ENCODE measurements at places on chromosomes 7 and 10.

DNA sequence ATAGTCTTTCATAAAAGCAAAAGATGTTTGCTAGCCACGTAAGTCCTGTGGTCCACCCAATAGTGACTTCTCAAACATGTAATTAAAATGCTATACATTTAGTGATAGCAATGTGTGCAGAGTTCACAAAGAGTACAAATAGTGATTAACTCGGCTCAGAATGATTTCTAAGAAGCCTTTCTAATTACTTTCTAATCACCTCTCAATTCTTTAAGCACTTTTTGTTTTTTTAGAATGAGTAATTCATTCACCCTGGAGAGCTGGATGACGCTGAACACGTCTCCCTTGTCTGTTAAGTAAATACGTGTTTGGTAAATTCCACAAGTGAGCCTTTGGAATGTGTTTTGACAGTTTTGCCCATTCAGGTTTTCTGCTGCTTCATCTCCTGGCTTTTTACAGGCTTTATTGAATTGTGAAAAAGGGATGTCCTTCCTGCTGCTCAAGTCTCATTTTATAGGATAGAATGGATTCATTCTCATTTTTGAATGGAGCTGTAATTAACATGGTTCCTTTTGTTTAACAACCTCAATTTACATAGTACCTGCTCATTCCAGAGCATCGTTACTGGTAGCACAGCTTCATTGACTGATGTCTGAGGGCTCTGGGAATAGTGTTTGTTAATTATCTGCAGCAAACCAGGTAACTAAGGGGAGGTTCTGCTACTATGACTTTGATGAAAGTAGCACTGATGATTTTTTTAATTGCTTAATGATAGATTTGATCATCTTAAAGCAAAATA, 212.1 kb downstream of the VTI1A start:
- DNase-seq = no peak

DNA sequence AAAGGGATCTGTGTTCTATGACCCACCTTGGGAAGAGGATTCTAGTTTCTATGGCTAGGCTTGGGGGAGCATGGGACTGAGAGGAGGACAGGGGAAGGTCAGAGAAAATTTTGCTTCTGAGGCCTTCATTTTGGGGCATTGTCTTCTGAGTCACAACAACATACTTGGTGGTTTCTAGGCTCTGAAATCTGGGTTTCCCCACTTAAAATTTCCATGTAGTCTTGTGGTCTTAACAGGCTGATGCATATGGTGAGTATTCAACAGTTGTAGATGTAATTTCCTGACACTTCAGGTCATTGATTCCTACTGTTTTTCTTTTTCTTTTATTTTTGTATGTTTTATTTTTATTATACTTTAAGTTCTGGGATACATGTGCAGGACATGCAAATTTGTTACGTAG, 88.5 kb downstream of the ANKRD7 start:
- no peak for DNase-seq

GRCh38 chr7:111261496-111261895, 170.6 kb downstream of the LRRN3 start:
- DNase-seq = no peak

GRCh38 chr7:107934991-107935770, 44.2 kb downstream of the DLD start:
- DNase-seq = no peak

GRCh38 chr10:21352886-21353285, 172.6 kb downstream of the SKIDA1 start:
- DNase-seq = no peak

DNA sequence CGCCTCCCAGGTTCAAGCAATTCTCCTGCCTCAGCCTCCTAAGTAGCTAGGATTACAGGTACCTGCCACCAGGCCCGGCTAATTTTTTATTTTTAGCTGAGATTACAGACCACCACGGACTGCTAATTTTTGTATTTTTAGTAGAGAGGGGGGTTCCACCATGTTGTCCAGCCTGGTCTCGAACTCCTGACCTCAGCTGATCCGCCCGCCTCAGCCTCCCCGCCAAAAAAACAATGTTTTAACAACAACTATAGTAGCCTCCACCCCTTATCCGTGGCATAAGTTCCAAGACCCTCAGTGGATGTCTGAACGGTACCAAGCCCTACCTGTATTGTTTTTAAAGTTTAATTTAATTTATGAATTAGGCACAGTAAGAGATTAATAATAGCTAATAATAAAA, 48.2 kb downstream of the GNA12 start:
- no peak for DNase-seq

GRCh38 chr7:114691605-114692004, 230.3 kb upstream of the MDFIC start:
- peak; percentile 29 for DNase-seq

- DNase-seq = no peak
These were observed 58.5 kb downstream of the MACC1 start for GRCh38 chr7:20158684-20159083.

DNA sequence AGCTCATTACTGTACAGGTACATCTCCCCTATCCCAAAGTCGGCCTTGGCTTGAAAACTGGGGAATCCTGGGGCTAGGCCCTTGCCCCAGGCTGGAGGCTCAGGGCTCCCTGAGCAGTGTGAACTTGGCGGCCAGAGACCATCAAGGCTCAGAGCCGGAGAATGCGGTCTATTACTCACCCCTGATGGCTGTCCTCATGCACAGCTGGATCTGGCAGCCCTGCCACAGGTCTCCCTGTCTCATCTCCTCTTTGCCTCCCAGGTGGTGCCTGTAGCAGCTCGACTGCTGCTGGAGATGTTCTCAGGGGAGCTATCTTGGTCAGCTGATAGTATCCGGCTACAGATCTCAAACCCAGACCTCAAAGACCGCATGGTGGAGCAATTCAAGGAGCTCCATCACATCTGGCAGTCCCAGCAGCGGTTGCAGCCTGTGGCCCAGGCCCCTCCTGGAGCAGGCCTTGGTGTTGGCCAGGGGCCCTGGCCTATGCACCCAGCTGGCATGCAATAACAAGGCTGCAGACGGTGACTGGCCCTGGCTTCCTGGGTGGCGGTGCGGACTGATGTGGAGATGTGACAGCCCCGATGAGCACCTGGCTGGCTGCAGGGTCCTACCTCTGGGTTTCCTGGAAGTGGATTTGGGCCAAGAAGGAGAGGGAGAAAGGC, 10.7 kb downstream of the IRF5 start:
- DNase-seq = no peak

- DNase-seq = no peak
These were observed 105.2 kb downstream of the CUBN start for GRCh38 chr10:17024461-17024860.

DNA sequence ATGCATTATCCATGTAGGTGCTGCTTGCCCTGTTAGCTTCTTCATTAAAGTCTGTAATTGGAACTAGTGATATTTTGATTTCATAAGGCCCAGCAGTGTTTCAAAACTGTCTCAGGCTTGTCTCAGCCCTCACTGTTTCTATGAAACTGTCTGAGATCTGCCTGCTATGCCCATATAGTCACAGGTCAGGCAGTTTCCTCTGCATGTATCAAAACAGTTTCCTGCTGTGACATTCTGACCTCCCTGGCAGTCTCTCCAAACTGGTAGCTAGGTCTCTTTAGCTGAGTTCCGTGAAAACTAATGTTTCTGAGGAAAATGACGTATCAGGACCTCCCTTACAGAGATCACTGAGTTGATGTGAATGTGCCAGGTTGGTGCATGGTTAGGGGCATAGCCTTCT, 18.9 kb upstream of the SEMA3D start:
- DNase-seq = no peak

DNA sequence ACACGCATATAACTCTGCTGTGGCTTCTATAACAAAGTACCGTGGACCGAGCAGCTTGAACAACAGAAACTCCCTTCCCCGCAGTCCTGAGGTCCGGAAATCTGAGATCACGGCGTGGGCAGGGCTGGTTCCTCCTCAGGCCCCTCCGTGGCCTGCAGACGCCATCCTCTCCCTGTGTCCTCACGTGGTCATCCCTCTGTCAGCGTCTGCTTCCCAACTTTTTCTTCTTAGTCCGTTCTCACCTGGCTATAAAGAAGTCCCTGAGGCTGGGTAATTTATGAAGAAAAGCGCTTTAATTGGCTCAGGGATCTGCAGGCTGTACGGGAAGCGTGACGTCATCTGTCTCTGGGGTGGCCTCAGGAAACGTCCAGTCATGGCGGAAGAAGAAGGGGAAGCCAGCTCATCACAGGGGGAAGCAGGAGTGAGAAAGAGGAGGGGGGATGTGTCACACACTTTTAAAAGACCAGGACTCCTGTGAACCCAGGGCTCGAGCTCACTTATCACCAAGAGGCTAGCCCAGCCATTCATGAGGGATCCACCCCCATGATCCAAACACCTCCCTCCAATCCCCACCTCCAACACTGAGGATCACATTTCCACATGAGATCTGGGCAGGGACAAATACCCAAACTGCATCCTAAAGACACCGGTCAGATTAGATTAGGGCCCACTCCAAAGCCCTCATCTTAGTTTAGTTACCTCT, 91.2 kb upstream of the INSIG1 start:
- DNase-seq = no peak

- no peak for DNase-seq
These were observed 131.7 kb upstream of the PRSS58 start for GRCh38 chr7:142389544-142389943.

DNA sequence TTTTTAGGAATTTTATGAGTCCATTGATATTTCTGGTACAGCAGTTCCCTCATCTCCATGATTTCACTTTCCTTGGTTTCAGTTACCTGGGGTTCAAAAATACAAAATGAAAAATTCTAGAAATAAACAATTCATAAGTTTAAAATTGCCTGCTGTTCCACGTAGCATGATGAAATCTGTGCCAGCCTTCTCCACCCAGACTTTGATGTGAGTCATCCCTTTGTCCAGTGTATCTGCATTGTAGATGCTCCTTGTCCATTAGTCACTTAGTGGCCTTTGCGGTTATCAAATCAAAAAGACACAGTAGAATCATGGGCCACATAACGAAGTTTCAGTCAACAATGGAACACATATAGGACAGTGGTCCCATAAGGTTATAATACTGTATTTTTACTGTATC, 286.9 kb downstream of the PTEN start:
- DNase-seq = no peak

DNA sequence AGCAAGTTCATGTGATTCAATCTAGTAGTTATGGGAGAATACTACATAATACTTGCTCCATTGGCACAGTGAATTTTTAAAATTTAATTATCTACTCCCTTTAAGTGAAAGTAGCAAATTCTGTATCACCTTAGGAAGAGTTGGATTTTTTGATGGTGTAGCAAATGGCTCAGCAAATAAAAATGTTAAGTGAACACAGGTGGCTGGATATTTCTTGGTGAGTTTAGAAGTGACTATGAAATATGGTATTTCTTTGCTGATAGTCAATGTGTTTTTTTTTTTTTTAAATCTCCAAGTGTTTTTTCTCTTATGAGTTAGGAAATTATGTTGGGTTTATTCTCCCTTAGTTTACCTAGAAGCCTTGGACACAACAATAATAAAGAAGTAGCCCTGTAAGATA, 67.8 kb downstream of the CREM start:
- no peak for DNase-seq

DNA sequence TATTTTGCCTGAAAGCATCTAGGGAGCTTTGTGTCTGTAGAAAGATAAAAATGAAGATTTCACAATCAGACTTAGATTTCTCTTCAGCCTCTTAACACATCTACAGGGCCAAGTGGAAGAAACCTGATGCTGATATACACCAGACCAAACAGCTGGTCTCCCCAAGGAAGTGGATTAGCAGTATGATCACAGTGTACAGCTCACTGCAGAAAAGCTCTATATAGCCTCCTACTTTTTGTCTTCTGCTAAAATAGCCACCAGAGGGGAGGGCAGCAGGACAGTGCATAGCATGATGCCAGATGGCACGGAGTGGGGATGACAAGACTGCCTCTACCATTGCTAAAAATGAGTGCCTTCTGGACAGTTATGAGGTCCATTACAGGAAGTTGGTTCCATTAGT, 16.0 kb downstream of the FAM13C start:
- no peak for DNase-seq

- DNase-seq = no peak
These were observed 87.7 kb upstream of the PITRM1 start for GRCh38 chr10:3260066-3260834.

DNA sequence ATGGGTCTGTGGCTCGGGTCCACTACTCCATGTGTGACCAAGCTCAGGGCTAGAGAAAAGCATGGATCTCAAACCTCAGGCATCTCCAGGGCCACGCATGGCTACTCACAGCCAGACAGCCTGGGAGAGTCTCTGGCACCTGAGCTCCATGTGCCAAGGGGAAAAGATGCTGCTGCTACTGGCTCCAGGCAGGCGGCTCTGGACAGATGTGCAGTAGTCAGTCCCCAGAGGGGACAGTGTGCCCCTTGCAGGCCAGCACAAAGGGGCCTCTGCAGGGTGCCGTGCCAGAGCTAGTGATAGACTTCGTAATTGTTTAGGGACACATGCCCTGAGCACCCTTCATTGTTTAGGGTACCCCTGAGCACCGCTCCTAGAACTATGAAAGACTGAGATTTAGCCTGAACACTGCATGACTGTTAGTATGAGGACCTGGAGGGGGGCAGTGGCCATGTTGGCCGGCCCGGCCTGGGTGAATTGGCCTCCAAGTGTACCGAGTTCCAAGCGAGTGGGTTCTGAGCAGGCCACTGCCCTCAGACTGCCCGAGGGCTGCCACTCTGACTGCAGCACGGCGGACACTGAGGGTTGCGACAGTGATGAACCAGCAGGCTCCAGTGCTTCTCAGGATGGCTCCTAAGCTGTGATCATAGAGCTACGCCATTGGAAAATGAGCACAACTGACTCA, 80.7 kb downstream of the TCERG1L start:
- no peak for DNase-seq

DNA sequence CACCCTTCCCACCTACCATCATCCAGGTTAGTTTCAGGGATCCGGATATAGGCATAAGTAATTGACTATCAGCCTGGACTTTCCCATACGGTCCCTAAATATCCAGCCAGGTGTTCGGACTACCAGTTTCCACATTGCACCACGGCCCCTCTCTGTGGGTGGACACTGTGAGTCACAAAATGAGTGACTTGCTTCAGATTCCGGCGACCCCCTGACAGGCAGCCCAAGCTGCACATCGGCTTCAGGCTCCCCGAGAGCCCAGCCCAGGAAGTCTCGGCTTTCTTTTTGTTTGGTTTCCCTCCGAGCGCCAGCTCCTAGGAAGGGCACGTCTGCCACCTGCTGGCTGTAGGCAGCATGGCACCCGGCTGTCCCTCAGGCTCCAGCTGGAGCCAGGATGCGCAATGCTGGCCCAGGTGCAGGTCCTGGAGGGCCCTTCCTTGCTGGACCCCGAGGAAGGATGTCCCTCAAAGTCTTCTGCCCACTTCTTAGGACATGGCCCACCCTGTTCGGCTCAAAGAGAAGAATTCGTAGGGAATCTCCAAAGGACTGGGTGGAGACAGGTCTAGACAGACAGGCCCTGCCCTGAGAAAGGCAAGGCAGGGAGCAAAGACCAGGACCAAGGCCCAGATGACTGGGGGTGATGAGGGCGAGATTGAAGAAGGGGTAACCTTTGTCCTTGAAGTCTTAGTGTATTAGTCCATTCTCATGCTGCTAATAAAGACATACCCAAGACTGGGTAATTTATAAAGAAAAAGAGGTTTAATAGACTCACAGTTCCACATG, 10.6 kb downstream of the HABP2 start:
- peak; percentile 3 for DNase-seq

GRCh38 chr7:116970238-116970910, 17.1 kb downstream of the ST7 start:
- DNase-seq = no peak

- DNase-seq = no peak
These were observed 7.7 kb downstream of the SLC26A4 start for GRCh38 chr7:107668296-107668695.
